Activated CD8-positive, alpha-beta memory T cell treated with anti-CD3 and anti-CD28 coated beads for 24 hours (primary cell): ENCODE measurements at places on chromosomes 5 and 9.

DNA sequence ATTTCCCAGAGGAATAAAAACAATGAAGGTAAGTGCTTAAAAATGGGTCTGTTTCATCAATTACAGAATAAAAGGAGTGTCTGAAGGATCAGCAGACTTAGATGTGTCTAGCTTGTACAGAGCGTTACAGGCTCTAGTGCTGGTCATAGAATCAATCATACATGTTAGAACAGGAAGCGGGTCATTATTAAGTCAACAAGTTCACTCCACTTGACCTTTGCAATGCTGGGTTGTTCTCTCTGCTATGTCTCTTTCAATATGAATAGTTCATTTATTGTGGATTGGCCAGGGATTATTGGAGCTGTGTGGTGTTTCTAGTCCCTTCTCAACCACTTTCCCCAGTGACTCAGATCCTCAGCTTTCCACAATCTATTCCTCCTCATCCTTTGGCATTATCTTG, 20.7 kb upstream of the EGFLAM start:
- DNase-seq = no peak

DNA sequence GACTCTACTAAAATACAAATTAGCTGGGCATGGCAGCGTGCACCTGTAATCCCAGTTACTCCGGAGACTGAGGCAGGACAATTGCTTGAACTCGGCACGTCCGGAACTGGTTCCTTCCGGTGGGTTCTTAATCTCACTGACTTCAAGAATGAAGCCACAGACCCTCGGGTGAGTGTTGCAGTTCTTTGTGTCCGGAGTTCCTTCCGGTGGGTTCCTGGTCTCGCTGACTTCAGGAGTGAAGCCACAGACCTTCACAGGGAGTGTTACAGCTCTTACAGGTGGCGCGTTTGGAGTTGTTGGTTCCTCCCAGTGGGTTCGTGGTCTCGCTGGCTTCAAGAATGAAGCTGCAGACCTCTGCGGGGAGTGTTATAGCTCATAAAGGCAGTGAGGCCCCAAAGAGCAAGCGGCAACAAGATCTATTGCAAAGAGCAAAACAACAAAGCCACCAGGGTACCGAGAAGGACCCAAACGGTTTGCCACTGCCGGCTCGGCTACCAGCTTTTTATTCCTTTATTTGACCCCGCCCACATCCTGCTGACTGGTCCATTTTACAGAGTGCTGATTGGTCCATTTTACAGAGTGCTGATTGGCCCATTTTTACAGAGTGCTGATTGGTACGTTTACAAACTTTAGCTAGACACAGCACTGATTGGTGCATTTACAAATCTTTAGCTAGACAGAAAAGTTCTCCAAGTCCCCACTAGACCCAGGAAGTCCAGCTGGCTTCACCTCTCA, 28.6 kb upstream of the SLC6A19 start:
- peak; percentile 67 for DNase-seq

GRCh38 chr9:129451669-129452068, 169.2 kb downstream of the C9orf50 start:
- DNase-seq = no peak

- no peak for DNase-seq
Measured at GRCh38 chr5:40238066-40238745, 441.5 kb upstream of the PTGER4 start.

DNA sequence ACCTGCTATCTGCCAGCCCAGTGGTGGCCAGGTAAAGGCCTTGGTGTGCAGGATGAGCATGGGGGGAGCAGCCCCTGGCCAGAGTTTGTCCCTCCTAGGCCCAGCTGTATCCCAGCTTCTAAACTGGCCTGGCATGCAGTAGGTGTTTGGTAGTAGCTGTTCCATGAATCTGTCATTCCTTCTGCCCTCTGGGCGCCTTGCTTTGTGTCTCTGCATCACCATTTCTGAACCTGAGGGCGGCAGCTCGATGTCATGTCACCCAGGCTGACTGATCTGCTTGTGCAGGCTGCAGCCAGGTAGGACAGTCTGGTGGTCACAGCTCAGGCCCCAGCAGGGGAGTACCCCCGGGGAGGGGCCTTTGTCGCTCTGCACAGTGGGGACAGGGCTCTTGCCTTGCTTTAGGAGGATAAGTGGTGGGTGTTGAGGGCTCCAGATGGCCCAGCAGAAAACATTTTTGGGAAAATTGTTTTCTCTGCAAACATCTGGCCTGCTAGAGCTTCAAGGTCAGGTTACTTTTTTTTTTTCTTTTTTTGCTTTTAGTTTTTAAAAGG, 4.6 kb upstream of the SUSD3 start:
- no peak for DNase-seq

DNA sequence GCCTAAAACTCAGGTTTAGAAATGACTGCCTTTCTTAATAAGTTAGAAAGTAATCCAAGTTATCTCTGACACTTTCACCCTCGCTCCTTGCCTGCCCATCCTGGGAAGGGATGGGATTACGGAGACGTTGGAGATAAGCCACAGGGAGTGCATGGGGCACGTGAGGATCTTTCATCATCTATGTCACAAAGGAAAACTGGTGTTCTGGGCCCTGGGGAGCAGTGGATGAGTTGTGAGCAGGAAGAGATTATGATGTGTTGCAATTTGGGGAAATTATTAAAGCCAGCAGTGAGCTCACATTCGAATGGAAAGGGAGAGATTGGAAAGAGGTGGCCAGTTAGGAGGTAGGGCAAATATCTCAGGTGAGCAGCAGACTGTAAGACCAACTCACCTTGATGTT, 12.8 kb downstream of the AFAP1L1 start:
- no peak for DNase-seq

- DNase-seq = no peak
Measured at GRCh38 chr5:168934169-168934568, 355.0 kb upstream of the PANK3 start.

- DNase-seq = peak; percentile 67
Measured at GRCh38 chr5:142716963-142717362, 31.1 kb upstream of the FGF1 start.
